ENCODE measurements at places on chromosomes 11 and 22.
A peak's percentile ranks its signal among the peaks of the same experiment; 100 is the strongest.

DNA sequence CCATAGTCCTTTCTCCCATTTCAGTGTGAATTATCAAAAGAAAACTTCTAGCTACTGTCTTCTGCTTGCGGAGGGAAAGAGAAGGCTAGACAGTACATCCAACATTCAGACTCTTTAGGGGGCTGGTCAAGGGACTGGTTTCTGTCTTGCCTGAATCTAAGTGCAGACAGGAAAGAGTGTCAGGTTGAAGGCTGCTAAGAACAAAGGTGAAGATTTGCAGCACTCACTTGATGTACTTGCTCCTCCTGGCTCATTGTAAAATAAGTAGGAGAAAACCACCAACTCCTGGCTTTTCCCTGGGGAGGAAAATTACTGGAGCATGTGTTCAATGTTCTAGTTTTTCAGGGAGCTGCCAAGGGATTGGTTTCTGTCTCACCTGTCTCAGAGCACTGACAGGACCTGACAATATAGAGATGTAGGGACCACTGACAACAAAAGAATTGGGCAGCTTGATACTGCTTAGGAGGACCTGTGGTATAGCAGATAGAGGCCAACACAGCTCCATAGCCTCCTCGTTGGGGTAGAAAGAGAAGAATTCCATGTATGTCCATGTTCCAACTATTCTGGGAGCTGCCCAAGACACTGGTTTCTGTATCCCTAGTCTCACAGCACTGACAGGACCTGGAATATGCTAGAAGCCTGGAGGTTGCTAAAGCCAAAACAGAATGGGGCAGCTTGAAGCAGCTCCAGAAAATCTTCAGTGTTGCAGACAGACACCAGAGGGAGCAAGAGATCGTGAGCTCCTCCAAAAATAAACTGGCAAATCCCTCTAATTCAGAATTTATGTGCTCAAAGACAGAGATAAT is 39.7 kb upstream of the MMP12 start:
- peak; percentile 56 for DNase-seq

GRCh38 chr11:21628641-21629040 is 564.2 kb upstream of the ANO5 start:
- DNase-seq: no peak

DNA sequence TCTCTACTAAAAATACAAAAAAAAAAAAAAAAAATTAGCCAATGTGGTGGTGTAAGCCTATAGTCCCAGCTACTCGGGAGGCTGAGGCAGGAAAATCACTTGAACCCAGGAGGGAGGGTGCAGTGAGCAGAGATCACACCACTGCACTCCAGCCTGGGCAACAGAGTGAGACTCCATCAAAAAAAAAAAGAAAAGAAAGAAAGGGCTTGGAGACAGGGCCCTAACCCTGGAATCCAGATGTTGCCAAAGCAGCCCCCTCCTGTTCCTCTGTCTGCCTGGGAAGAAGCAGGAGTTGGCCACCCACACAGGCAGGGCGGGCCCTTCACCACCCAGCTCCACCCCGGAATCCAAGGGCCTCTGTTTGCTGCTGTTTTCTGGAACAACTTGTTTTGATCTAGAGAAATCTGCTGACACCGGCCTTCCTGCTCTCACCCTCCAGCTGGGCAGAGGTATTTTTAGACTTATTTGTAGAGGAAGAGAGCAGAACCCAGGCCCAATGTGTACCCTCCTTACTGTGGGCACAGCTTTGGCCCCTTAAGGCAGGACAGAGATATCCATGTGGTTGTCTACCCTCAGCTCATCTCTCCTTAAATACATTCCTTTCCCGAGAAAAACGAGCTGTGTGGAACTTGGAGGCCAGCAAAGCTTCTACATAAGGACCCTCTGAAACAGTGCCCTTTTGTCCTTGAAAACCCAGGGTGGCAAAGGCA is 2.7 kb upstream of the NEAT1 start:
- DNase-seq: peak; percentile 77

- DNase-seq: no peak
Observed at GRCh38 chr11:69563946-69564775, 76.8 kb upstream of the CCND1 start.

GRCh38 chr22:38953577-38954413 is 3.6 kb upstream of the APOBEC3A start:
- peak; percentile 22 for DNase-seq

DNA sequence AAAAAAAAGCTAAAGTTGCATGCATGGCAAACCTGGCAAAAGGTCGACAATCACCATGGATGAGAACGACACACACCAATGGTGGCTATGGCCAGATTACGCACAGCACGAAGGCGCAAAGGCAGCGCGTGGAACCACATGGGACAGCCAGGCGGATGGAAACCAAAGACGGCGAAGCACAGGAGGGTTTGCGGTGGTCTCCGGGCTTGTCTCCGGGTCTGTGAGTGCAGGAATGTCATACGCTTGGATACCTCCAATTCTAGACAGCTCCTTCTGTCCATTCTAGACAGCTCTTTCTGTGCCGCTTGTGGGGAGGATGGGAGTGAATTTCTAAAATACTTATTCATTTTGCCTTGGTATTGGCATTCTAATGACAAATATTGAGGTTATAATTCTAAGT is 685.4 kb downstream of the BRD1 start:
- no peak for DNase-seq

DNA sequence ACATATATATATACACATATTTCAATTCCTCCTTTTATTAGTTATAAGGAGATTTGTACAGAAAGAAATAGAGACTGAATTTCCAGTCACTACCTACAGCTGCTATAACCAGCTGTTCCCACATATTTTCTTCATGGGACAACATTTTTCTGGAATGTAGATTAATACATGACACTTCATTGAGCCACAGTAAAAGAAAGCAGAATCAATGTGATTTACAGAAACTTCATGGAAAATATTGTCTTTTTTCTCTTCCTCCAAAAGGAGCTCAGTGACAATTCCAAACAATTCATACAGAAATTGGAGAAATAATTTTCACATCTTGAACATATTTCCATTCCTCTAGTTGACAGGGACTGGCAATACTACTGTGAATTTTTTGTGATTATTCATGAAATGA is 249.2 kb downstream of the DLG2 start:
- no peak for DNase-seq

- no peak for DNase-seq
Observed at GRCh38 chr22:39745789-39746188, 147.8 kb downstream of the ENTHD1 start.

All from AG08396 (cell line).